ENCODE measurements at places on chromosomes 1 and 21.

- no peak for DNase-seq
These were observed 347.4 kb downstream of the PDE4B start for GRCh38 chr1:66140072-66140471.

DNA sequence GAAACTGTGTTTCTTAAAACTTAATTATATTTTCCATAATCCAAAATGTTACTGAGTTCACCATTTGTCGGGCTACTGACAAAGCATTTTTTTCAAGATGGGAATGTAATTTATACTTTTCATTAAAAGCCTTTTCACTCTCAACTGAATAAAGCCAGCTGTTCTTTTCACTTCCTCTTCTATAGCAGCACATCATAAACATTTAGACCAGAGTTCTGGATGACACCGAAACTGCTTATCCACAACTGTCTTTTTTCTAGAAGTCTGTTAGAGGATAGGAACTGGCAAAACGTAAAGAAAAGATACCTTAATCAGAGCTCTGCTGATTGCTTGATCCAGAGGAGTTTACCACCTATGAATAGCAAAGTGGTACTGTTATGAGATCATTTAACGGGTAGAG, 594.7 kb downstream of the ADGRL2 start:
- no peak for DNase-seq

DNA sequence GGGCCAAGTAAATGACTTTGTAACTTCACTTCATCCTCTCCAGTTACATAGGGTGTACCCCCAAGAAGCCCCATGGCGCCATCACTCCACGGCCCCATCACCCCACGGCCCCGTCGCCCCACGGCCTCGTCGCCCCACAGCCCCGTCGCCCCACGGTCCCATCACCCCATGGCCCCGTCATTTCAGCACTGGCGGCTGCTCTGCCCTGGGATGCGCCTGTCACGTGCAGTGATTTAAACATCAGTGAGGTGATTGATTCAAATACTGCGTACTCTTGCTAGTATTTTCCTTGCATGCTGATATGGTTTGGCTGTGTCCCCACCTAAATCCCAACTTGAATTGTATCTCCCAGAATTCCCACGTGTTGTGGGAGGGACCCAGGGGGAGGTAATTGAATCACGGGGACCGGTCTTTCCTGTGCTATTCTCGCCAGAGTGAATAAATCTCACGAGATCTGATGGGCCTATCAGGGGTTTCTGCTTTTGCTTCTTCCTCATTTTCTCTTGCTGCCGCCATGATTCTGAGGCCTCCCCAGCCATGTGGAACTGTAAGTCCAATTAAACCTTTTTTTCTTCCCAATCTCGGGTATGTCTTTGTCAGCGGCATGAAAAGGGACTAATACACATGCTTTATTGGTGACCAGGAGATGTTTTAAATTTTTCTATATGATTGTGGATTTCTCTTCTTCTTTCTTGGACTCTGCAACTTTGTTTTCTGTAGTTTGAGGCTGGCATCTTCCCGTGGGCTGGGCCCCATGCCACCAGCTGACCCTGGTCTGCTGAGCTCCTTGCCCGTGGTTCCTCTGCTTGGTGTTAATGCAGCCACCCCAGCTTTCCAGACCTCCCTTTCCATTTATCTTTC, 50.1 kb upstream of the PCBP3 start:
- no peak for DNase-seq

DNA sequence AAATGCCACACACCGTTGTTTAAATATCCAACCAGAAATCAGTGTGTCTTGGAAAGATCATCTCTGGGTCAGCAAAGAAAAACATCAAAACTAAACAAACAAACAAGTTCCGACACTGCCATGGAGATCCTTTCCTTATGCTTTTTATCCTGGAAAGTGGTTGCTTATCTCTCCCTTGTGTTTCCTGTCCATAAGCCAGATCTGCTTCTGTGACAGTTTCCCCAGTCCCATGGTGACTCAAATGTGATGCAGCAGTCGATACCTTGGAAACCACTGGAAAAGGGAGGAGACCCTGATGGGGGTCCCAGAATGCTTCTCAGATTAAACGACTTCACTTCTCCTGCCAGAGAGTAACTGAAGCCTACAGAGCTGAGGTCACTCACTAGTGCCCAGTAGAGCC, 94.7 kb downstream of the DMRTA2 start:
- no peak for DNase-seq

DNA sequence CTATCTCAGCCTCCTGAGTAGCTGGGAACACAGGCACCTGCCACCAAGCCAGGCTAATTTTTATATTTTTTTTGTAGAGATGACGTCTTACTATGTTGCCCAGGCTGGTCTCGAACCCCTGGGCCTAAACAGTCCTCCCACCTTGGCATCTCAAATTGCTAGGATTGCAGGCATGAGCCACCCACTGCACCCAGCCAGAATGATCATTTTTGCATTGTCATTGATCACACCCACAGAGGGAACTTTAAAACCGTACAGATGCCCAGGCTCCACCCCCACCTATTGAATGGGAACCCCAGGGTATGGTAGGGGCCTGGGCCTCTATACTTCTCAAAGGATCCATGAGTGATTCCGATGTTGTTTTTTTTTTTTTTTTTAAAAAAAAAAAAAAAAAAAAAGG, 36.7 kb downstream of the ETNK2 start:
- DNase-seq: no peak

GRCh38 chr21:38878379-38879179, 72.8 kb downstream of the ETS2 start:
- no peak for DNase-seq
